ENCODE measurements at places on chromosomes 16 and 17.
A peak's percentile ranks its signal among the peaks of the same experiment; 100 is the strongest.

GRCh38 chr16:27097800-27098230, 31.1 kb downstream of the C16orf82 start:
- DNase-seq: no peak

DNA sequence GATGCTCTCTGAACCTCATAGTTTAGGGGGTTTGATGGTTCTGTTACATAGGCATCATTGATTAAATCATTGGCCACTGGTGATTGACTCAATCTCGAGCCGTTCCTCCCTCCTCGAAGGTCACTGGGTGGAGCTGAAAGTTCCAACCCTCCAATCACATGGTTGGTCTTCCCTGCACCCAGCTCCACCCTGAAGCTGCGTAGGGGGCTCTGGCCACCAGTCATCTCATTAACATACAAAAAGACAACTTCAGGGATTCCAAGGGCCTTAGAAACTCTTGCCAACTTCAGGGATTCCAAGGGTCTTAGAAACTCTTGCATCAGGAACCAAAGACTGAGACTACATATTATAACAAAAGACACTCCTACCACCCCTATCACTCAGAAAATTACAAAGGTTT, 306.5 kb upstream of the TNRC6C start:
- DNase-seq: no peak

DNA sequence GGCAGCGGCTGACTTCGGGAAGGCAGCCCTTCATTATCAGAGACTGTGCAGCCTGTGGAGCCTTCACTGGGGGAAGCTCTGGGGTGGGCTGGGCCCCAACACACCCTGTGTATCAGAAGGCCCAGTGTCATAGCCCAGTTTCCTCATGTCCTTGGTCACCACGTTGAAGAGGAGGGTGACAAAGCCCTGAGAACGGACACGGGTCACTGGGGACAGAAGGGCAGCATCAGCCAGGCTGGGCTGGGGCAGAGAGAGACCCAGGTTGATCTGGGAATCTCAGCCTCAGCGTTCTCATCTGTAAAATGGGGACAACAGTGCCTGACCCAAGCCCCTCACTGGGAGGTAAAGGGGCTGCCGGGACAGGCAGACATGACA, 19.3 kb downstream of the B9D1 start:
- DNase-seq: no peak

GRCh38 chr16:13322336-13322735, 420.9 kb downstream of the SHISA9 start:
- DNase-seq: no peak

GRCh38 chr16:83940630-83941378, 12.2 kb upstream of the OSGIN1 start:
- DNase-seq: no peak

GRCh38 chr16:56300242-56300623, 108.9 kb downstream of the GNAO1 start:
- DNase-seq: no peak

GRCh38 chr16:12881740-12882139, 19.7 kb upstream of the SHISA9 start:
- no peak for DNase-seq

GRCh38 chr17:48081858-48082257, 19.4 kb downstream of the CBX1 start:
- DNase-seq: no peak

DNA sequence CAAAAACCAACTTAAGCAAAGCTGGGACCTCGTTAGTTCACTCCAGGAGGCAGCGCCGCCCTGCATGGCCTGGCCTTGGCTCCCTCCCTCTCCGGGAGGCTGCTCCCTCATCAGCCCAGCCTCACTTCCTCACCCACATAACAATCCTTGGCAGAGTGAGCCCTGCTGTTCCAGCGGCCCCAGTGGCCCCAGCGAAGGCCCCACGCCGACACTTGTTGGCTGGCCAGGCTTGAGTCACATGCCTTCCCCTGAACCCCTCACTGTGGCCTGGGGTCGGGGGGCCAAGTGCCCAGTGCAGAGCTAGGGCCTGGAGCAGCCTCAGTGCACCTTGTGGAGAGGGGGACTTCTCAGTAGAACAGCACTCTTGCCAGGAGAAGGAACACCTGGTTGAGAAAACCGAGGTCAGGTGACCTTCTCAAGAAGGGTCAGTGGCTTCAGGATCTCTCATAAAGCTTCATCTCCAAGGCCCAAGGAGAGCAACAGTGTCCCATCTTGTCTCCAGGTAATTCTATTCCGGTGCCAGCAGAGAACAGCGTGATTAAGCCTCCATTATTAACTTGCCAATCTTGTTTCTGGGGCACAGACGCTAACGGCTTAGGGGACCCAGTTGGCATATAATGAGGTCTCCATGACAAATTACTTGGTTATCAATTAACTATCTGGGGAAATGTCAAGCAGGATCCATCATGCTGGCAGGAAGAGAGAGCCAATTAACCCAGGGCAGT, 26.8 kb downstream of the ENDOV start:
- DNase-seq: no peak

DNA sequence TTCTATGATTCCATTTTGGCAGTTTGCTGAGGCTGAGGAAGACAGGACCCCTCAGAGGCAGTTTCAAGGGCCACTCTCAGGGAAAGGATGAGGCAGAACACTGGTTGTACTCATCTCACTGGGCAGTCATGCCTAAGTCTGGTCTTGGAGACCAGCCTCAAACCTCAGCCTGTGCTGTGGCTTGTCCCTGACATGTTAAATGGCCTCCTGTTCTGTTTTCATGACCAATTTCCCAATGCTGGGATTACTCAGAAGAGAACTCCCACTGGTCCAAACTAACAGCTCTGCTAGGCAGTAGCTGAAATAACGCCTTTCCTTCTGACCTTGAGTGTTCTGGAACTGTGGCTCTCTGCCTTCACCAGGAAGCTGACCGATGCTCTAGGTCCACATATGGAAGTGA, 8.4 kb upstream of the SPDYE4 start:
- no peak for DNase-seq

- no peak for DNase-seq
Measured at GRCh38 chr16:57115168-57115513, 22.8 kb downstream of the CPNE2 start.

GRCh38 chr17:75316253-75316652, 27.0 kb upstream of the SLC25A19 start:
- DNase-seq: no peak

DNA sequence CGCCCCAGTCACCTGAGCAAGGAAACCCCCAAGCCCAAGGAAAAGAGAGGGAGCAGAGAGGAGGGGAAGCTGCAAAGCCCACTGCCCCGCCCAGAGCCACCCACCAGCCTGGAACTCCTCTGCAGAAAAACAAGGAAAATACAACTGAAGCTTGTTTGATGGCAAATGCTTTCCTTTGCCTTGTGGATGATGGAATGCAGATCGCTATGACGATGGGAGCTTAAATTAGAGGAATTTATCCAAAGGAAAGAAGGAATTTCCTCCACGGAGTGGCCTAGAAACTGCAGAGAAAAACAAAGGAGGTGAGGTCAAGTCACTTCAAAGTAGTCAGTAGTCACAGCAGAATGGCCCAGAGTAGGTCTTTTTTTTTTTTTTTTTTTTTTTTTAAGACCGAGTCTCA, 31.5 kb upstream of the ASGR2 start:
- DNase-seq: no peak

DNA sequence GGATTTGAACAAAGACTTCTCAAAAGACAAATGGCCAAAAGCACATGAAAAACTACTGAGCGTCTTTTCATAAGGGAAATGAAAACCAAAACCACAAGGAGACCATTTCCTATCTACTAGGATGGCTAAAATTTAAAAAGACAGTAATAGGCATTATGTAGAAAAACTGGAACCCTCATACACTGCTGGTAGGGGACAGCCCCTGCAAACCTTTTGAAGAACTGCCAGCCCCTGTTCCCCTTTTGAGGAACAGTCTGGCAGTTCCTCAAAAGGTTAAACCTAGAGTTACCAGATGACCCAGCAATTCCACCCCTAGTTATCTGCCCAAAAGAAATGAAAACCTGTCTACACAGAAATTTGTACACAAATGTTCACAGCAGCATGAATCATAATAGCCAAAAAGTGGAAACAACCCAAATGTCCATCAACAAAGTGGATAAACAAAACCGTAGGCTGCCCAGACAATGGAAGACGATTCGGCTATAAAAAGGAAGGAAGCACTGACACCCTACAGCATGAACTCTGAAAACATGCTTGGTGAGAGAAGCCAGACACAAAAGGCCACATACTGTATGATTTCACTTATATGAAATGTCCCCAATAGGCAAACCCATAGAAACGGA, 22.9 kb downstream of the CDIP1 start:
- DNase-seq: no peak

DNA sequence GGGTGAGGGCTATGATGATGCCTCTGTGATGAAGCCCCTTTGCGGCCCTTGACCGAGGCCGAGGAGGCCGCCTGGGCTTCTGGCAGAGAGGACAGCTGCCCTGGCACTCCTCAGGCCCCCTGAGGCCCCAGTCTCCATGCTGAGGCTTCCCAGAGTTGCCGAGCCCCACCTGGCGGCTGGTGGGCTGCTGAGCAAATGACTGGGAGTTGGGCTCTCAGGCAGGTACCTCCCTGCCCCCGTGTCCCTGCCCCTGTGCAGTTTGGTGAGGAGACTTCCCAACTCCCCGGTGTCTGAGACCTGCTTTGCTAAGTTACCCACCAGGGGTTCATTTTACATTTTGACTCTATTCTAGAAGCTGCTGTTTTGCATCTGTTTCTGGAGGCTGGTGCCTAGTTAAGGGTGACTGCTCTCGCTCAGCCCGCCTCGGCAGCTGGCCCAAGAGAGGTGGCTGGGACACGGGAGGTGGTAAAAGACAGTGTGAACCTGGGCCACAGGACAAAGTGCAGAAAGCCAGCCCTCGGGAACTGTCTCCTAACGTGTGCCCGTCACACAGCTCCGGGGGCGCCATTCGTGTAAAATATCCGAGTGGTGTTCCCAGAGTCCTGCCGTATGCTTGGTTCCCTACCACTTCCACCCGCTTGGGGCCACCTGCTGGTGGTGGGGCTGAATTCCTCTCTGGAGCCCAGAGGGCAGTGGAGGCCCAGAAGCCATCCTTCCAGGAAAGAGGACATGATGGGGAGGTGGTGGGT, 134.5 kb downstream of the RAB11FIP4 start:
- DNase-seq: no peak

GRCh38 chr16:67022531-67023214, 6.3 kb upstream of the CBFB start:
- peak; percentile 19 for DNase-seq

DNA sequence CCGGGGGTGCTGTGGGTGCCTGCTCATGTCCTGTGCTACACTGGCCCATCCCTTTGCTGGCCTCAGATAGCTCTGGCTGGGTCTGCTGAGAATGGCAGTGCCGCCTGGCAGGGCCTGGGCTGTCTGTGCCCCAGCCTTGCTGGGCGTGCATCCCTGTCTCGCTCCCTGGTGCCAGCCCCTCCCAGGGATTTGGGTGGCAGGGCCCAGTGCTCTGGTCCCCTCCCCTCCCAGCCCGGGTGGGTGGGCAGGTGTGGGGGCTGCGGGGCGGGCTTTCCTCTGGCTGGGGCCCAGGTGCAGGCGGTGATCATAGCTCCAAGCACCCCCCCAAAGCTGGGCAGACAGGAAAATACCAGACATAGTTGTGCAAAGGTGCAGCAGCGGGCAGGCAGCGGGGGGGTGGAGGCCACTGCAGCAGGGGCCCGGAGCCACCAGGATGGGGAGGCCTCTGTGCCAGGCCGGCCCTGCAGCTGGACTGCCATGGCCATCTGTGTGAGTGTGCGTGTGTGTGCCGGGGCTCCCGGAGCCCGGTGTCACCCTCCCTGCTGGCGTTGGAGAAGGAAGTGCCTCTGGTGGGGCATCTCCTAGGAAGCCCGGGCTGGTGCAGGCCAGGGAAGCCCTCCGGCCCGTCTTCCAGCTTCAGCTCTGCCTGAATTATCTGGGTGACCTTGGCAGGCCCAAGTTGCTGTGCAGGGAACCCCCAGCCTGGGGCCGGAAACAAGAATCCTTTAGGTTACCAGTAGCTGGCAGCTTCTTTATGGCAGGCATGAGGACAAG, 7.4 kb downstream of the GLIS2 start:
- DNase-seq: no peak

GRCh38 chr17:56171186-56171959, 18.1 kb downstream of the ANKFN1 start:
- DNase-seq: no peak

DNA sequence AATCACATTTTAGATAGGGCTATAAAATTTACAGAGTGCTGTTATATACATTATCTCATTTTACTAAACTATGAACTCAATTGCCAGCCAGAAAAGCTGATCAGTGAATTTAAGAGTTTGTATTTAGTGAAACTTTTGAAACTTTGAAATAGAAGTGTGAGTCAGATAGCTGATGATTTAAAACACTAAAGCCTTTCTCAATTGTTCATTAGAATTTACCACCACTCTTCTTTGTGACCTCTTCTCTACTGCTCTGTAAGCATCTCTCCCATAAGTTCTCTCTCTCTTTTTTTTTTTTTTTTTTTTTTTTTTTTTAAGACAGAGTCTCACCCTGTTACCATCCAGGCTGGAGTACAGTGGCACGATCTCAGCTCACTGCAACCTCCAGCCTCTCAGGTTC, 43.7 kb downstream of the GOSR1 start:
- no peak for DNase-seq

GRCh38 chr16:19104607-19105006, 9.2 kb upstream of the ITPRIPL2 start:
- peak; percentile 21 for DNase-seq

DNA sequence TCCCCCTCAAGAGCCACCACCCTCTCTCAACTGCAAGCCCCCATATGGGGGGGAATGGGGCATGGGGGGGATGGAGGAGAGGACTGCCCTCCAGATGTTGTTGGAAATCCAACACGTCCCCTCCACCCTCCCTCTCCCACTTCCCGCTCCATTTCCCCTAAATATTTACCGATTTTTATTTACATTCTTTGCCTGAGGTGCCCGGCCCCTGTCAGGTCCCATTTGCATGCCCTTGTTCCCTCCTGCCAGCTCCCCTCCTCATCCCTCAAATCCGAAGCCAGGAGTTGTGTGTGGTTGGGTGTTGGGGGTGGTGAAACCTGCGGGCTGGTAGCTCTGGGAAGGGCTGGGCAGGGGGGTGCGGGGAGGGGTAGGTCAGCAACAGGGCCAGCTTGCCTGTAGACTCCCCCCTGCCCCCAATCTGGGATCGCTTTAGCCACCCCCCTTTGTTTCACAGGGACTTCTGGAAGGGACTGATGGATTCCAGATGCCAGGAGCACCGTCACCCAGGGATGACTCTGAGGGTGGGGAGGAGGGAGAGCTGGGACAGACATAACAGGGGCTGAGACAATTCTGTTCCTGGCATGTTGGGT, 39.7 kb upstream of the NGFR start:
- DNase-seq: no peak

GRCh38 chr16:23257682-23258081, 44.4 kb upstream of the SCNN1B start:
- no peak for DNase-seq

DNA sequence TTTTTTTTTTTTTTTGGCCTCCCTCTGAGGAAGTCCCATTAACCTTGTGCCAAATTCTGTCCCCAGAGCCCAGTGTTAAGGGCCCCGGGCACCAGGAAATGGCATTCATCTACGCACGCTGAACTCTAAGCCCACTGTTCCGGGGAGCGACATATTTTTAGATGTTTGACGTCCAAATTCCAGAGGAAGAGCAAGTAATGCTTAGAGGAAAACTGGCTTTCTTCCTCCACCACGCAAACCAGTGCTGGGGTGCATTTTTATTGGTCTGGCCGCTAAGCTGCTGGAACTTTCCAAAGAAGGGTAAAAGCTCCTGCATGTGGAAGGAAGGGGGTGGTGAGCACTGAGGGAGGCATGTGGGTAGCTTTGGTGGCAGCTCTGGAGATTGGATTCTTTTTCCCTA, 8.3 kb downstream of the WFDC1 start:
- no peak for DNase-seq

- DNase-seq: no peak
Measured at GRCh38 chr16:4918781-4919251, 18.1 kb downstream of the PPL start.

- DNase-seq: no peak
Measured at GRCh38 chr16:10253409-10253808, 71.2 kb upstream of the GRIN2A start.

GRCh38 chr17:45170931-45171337, 9.3 kb downstream of the HEXIM2 start:
- DNase-seq: peak; percentile 69
